Hematopoietic multipotent progenitor cell treated with erythropoietin and hydrocortisone succinate and interleukin-3 and kit ligand, for 8 days (in vitro differentiated cells): ENCODE measurements at places on chromosomes 12 and 14.

- no peak for DNase-seq
Observed at GRCh38 chr12:52181746-52182145, 10.1 kb downstream of the KRT80 start.

DNA sequence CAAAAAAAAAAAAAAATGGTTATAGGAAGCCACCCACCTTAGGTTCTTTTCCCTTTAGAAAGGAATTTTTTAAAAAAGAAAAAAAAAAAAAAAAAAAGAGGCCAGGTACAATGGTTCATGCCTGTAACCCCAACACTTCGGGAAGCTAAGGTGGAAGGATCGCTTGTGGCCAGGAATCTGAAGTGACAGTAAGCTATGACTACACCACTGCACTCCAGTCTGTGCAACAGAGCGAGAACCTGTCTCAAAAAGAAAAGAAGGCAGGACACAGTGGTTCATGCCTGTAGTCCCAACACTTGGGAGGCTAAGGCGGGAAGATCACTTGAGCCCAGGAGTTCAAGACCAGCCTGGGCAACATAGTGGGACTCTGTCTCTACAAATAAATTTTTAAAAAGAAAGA is 36.0 kb downstream of the SPTLC2 start:
- DNase-seq = no peak

DNA sequence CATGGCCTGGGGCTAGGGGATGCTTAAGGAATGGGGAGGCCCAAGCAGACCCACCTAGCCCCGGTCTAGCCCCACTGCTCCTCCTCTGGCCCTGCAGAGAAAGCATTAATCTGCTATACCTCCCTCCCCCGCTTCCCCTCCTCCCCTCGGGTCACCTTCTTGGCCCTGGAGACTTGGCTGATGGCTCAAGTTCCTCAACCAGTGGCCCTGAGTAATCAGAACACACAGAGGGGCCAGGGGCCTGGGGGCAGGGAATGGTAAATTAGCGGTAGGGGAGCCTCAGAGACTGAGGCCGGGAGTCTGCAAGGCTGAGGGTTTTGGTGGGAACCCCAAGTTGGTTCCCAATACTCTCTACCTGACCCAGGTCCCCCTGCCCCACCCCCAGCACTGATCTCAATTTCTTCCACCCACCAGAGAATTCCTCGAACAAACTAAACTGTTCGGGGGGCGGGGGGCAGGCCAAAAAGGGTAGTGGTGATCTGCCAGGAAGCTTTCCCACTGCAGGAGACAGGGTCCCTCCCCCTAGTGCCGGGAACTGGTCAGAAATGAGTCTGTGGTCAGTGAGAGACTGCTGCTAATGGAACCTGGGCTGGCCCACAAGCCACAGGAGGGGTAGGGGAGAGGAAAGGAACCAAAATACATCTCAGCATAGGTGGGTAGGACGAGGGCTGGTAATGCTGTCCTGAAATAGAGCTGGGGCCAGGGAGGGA is 12.8 kb upstream of the SMARCD1 start:
- DNase-seq = no peak

GRCh38 chr14:32028599-32028998 is 48.5 kb upstream of the ARHGAP5 start:
- no peak for DNase-seq

DNA sequence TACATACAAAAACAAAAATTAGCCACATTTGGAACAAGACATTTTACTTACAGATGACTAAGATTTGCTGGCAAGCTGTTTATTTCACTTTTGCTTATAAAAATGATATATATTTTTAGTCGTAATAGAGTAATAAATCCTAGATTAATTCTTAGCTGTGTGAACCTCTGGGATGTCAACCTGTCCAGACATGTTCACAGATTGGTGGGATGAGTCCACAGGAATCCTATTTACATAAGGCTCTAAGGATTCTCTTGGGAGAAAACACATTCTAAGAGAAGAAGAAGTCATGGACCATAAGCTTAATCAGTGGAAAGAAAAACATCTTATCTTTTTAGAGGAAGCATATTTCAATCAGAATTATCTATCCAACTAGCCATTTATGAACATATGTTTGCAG is 797.4 kb downstream of the C12orf50 start:
- no peak for DNase-seq

DNA sequence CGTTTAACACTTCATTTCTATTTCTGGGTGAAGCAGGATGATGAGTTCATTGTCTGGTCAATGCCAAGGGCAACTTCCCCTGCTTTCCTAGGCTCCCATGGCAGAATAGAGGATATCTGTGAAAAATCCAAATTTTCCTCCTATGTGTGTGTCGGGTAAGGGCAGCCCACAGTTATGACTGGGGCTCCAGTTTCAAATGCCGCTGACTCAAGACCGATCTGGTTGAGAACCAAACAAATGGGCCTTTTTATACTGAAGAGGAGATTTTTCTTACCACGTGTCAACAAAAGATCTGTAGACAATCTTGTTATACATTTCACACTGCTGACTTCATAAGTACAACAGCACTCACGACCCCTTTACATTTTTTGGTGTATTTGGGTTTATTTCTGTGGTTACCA is 120.8 kb downstream of the CHST11 start:
- DNase-seq = no peak

GRCh38 chr12:130137040-130138018 is 24.9 kb upstream of the FZD10 start:
- no peak for DNase-seq

DNA sequence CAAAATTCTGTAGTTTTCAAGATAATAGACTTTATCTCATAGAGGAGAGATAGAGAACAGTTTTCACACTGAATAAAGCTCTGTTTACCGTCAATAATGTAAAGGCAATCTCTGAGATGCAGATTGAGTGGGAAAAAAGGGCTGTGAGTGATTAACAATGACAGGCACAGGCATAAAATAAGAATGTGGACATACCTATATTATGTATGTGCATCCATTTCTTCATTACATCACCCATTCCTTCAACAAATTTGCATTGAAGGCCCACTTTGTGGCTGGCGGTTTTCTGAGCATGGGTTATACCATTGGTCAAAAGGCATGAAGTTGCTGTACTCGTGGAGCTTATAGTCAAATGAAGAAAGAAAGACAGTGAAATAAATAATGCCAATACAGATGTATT is 1431.0 kb downstream of the AACS start:
- DNase-seq = no peak

DNA sequence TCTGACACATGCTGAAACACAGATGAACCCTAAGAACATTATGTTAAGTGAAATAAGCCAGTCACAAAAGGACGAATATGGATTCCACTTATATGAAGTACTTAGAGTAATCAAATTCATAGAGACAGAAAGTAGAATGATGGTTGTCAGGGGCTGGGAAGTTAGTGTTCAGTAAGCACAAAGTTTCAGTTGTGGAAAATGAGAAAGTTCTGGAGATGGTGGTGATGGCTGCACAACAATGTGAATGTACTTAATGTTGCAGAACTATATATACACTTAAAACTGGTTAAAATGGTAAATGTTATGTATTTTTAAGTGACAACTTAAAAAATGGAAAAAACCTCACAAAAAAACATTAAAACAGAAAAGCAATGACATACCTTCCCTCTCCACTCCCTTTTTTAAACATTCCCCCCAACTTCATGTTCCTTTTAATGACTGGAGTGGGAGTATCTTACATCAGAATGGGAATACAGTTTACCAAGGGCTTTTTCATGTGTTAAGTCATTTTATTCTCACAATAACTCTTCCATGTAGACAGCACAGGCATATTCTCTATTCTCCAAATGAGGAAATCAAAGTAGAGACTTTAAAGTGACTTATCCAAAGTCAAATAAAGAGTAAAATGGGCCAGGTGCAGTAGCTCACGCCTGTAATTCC is 24.0 kb downstream of the BTBD7 start:
- no peak for DNase-seq

- DNase-seq = peak; percentile 50
Observed at GRCh38 chr12:11171969-11172675, 1.1 kb downstream of the SMIM10L1 start.

- peak; percentile 66 for DNase-seq
Observed at GRCh38 chr12:50351120-50352043, 45.0 kb downstream of the FAM186A start.
